Kidney (tissue), 22 donors: ENCODE measurements at places on chromosomes 4 and X. TPM values are rescaled to one million over a fixed set of nuclear protein-coding genes. Genes with fewer than 3 reads are reported as not detected.

GABRA4 gene
- polyA plus RNA-seq = 0.17 TPM

BANK1 gene
- polyA plus RNA-seq = 1.8 TPM

HHIP gene
- 2.5 TPM for polyA plus RNA-seq

EFNB1 gene
- polyA plus RNA-seq = 50.6 TPM

HPSE gene
- polyA plus RNA-seq = 1.9 TPM

CXCL11 gene
- polyA plus RNA-seq = not detected

PGAM4 gene
- not detected for polyA plus RNA-seq

SPON2 gene
- polyA plus RNA-seq = 16.7 TPM

MAGEC2 gene
- polyA plus RNA-seq = not detected

TSPYL2 gene
- polyA plus RNA-seq = 8.0 TPM

PHOX2B gene
- not detected for polyA plus RNA-seq

YIPF7 gene
- not detected for polyA plus RNA-seq

NAP1L2 gene
- 11.0 TPM for polyA plus RNA-seq

GDPD2 gene
- 2.5 TPM for polyA plus RNA-seq

FAM193A gene
- 6.3 TPM for polyA plus RNA-seq

- peak; percentile 30 for DNase-seq
These were observed 151.8 kb downstream of the CCNG2 start for GRCh38 chr4:77308843-77309242.

- DNase-seq = no peak
These were observed 331.4 kb downstream of the CCSER1 start for GRCh38 chr4:90458576-90458975.

DNA sequence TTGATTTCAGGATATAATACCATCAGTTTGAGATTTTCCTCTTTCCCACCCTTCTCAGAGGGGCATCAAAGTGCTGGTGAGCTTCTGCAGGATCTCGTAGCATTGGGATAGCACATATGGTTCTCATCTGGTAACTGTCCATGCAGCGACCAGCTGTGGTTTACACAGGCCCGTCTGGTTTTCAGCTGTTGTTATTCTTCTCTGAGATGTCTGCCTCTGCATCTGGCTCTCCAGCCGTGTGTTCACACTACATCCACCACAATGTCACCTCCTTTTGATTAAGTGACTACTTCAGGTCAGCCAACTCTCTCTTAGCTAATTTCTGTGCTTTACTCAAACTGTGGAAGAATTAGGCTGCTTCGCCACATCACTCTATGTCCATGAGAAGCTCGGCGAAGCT is 676.7 kb upstream of the TENM3 start:
- DNase-seq = peak; percentile 47

- no peak for DNase-seq
These were observed 106.6 kb downstream of the HMX1 start for GRCh38 chr4:8765084-8765483.

DNA sequence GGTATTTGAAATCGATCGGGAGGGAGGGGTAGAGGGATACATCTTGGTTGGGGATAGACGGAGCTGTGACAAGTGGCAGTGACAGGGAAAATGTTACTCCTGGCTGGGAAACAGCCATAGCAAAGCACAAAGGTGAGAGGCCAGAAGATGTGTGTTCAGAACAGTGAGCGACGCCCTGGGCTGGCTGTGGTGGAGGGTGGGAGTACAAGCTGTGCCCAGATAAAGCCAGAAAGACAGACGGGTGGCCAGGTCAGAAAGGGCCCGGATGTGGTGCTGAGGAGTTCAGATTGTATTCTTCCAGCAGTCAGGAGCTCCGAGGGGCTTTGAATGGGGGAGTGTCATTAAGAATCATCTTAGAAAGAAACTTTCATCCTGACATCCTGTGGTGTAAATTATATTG is 27.9 kb downstream of the CCDC149 start:
- DNase-seq = peak; percentile 34

GRCh38 chr4:946517-947471 is 14.5 kb downstream of the TMEM175 start:
- no peak for DNase-seq

- DNase-seq = no peak
These were observed 20.4 kb upstream of the TLR2 start for GRCh38 chr4:153663667-153664066.

DNA sequence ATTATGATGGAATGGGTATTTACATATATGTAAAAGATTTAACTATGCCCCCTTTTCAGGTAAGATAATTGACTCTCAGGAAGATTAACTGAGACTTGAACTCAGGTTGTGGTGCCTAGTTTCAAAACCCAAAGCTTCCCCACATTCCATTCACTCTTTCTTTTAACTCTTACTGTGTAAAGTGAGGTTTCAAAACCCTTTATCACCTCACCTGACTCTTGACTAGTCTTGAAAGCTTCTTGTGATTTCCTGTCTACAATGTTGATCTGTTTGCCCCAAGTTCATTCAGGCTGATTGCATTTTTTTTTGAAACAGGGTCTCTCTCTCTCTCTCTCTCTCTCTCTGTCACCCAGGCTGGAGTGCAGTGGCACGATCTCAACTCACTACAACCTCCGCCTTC is 40.5 kb upstream of the RAPGEF2 start:
- no peak for DNase-seq

GRCh38 chrX:51395480-51395809 is 62.8 kb downstream of the NUDT10 start:
- no peak for DNase-seq

GRCh38 chrX:117538178-117539089 is 578.2 kb downstream of the KLHL13 start:
- DNase-seq = peak; percentile 3

DNA sequence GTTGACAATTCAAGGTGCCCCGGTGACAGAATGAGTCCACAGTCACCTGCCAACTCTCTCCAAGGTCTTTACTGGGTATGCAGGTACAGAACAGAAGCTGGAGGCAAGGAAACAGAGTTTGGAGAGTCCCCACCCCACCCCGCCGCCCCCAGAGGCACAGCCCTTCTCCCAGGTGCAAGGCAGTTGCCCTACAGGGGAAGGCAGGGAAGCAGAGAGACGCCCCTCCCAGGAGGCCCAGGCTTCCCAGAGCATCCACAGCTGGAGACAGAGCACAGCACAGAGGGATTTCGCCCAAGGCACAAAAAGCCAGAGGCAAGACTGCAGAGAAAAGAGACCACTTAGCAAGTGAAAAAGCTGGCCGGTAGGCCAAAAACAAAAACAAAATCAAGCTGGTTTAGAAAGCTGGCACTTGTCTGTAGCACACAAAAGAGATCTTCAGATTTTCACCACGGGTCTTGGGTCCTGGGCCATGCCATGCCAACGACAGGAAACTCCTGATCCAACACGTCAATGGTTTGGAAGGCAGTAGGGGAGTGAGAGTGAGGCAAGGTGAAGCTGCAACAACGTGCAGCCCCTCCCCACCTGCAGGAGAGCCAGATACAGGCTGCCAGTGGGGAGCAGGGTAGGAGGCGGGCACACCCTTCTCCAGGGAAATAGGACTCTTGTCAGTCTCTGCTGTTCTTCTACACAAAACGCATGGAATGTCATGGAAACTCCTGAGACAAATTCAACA is 113.3 kb downstream of the AFAP1 start:
- DNase-seq = no peak

GRCh38 chr4:7759216-7759615 is 180.4 kb downstream of the AFAP1 start:
- no peak for DNase-seq

- no peak for DNase-seq
These were observed 12.1 kb downstream of the ARMCX6 start for GRCh38 chrX:101605728-101606127.

DNA sequence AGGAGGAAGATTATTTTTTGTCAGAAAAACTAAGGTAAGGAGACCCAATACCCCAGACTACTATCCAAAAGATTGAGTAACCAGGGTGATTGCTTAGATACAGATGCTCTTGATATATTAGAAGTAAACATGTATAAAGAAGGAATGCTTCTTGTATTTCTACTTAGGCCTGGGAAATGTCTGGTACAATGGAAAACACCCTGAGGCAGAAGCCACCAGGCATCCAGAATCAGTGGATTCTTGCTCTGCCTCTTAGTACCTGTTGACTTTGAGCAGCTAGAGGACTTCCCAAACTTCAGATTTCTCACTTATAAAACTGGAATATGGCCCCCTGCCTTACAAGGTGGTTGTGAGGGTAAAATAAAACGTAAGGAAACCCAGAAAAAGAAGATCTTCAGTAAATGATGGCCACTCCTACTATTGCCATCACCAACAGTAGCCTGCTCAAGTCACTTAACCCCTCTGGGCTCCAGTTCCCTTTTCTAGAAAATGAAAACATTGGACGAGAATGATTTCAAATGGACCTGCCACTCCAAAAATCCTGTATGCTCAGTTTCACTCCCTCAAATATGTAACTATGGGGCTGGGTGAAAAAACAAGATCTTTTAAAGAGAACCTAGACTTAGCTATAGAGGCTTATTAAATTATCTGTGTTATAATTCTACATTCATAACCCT is 56.6 kb downstream of the AMELX start:
- no peak for DNase-seq

DNA sequence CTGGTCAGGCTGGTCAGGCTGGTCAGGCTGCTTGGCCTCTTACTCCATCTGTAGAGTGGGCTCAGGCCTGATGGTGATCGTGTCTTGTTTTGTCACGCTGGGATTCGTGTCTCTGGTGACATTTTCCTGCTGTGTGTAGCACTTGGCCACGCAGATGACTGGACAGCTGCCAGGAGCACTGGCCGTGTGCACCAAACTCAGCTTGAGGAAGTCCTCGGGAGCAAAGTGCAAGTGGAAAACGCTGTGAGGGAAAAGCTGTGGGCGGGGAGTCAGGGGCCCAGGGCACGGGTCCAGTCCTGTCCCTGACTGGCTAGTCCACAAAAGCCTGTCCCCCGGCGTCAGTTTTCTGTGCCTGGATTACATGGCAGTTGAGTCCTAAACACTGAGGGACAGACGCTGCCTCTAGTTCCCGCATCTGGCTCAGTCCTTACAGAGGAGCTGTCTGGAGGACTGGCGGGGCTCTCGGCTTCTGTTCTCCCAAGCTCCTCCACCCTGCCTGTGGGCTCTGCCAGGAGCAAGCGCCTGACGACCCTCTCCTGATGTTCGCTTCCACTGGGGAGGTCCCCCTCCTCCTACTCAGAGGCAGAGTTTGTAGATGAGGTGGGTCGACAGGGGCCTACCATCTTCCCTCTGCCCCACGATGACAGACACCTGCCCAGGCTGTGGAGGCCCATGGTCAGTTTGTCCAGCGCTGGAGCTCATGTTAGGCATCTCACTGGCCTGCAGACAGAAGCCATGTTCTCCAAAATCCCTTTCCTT is 35.9 kb upstream of the GRPEL1 start:
- DNase-seq = peak; percentile 77

GRCh38 chrX:132071254-132071653 is 48.2 kb downstream of the STK26 start:
- DNase-seq = no peak

DNA sequence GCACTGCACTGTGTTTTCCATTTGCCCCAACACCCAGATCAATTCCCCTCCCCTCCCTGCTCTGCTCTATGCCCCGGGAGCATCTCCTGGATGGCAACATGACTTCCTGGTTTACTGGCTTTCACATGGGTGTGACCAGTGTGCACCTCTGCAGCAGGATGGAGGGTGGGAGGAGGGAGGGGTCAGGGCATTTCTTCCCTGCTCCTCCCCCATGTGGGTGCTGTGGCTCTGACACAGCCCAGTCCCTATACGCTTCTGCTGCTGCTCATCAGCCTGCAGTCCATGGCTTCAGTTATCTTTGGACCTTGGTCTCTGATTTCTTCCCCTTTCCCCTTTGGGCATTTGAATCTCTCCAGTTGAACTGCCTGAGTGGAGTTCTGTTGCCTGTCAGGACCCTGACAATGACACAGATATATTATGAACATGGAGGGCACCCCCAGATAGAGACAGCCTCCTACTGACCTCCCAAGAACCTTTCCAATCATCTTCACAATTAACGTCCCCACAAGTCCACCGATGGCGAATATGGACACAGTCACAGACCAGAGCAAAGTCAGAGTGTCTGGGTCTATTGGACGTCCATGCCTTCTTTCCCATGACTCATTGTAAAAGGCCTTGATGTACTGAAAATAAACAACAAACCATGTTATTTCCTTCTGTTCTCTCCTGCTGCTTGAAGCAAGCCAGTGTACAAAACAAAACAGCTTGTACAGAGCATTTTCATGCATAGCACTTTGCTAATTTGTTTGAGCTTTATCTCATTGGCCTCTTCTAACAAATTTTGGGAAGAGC is 24.8 kb downstream of the SLC2A9 start:
- DNase-seq = no peak

DNA sequence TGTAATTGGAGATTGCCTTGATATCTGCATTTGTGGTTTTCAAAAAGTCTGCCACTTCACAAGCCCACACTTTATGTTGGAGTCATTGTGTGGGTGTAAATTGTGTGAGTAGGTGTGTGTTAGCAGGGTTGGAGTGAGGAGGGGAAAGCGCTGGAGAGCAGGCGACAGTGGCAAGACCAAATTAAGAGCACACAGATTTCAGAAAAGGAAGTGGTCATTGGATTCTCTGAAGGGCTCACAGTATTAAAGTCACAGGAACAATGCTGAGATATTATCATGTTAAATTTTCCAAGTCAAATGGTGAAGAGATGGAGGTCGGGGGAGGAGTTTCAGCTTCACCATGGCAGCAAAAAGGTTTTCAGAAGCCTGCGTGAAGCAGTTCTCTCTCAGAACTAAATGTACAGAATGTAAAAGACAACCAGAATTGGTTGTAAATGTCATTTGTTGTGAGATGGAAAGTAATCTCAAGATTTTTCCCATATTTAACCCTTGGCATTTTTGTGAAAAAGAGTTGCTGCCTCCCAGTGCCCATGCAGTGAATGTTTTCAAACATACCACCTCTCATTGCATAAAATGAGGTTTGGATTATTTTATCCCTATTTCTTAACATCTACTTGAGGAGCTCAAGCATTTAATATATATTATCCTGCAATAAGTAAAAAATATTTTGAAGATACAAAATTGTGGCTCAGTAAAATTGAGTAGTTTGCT is 265.9 kb downstream of the ZNF674 start:
- no peak for DNase-seq

- DNase-seq = peak; percentile 82
These were observed 6.7 kb upstream of the HSD17B10 start for GRCh38 chrX:53440621-53441517.

GRCh38 chr4:16489226-16489625 is 263.0 kb upstream of the TAPT1 start:
- peak; percentile 74 for DNase-seq

DNA sequence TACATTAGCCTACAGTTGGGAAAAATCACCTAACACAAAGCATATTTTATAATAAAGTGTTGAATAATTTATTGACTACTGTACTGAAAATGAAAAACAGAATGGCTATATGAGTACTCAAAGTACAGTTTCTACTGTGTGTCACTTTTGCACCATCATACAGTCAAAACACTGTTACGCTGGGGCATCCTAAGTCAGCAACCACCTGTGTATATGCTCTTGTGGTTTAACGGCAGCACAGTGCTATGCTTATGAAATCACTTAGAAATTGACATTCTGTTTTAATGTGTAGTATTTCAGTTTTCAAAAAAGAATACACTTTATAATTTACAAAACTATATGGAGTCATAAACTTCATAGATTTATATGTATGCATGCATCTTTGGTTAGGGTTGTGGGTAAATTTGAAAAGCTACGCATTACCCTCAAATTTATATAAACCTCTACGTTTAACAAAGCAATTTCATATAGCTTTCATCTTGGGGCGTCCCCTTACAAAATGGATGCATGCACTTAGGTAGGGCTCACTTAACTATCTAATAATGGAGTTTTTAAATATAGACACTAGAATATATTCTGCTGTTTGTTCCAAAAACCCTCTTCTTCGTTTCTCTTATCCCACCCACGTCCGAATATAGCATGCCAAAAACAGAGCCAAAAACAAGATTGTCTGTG is 690 bp upstream of the NEIL3 start:
- no peak for DNase-seq

- no peak for DNase-seq
These were observed 3.6 kb upstream of the MAGED1 start for GRCh38 chrX:51889851-51890250.
